ENCODE measurements at places on chromosomes 13 and 19. TPM values are rescaled to one million over a fixed set of nuclear protein-coding genes. Genes with fewer than 3 reads are reported as not detected.

DNA sequence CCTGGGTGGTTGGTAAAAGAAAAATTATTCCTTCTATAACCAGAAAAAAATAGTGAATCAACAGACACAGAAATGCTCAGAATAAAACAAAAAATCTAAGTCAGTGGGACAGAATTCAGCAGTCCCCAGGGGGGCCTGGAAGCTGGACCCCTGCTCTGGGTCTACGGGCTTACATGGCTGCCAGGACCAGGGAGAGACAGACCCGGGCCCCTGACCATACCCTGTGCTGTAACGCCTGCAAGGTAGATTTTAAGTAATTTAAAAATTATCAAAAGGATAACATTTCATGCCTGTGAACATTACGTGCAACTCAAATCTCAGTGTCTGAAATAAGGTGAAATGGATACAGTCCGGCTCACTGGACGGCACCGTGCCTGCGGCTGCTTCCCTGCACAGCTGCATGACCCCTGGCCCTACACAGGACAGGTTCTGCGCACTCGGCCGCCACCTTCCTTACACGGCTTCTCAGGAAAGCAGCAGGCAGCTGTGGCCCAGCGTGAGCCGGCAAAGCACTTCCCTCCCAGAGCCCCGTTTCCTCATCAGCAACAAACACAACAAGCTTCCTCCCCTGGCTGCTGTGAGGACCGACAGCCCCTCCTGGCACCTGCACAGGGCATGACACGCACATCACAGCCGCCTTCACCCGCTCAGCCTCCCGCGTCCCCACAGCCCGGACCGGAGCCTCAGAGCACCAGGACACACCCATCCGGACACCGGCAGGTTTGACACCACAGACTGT is 22.2 kb downstream of the RASA3 start:
- DNase-seq: peak; percentile 63

Gene RASIP1
- 0.22 TPM for total RNA-seq

Gene SLC10A2
- total RNA-seq: not detected

GRCh38 chr13:84896128-84896527 is 903.1 kb downstream of the SLITRK6 start:
- DNase-seq: no peak

Gene ERICH6B
- total RNA-seq: not detected

Gene PSG4
- total RNA-seq: not detected

DNA sequence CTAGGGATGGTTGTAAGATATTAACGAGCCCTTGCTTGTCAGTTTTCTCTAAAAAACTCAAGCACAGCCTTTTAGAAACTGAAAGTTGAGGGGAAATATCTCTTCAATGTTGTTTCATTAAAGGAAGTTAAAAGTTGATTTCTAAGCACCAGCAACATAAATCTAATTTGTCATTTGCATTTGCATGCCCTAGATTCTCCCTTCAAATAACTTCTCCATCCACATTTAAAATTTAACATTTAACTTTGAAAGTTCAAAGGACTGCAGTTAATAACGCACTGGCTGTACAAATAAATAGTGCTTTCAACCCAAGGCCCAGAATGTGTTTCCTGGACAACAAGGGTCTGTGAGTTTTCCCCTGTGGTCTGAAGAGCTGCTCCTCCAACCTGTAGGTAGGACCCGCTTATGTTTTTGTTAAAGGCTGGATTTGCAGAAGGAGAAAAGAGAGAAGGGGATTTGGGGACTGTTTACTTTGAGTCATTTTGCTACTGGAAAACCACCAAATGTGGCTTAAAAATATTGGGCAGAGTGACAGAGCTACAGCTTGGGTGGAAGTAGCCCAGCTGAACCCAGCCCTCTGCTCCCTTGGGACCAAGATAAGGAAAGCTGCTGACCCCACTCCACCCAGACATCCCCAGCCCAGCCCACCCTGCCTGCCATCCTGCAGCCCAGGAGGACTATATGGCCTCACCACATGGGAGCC is 39.8 kb downstream of the TNFRSF19 start:
- DNase-seq: no peak

Gene ZIC2
- total RNA-seq: not detected

- DNase-seq: no peak
Measured at GRCh38 chr13:64709079-64709478, 2521.1 kb downstream of the PCDH9 start.

- DNase-seq: no peak
Measured at GRCh38 chr19:824885-825284, 2.8 kb upstream of the AZU1 start.

Measured in CD8-positive, alpha-beta memory T cell (primary cell).